AG04449 (cell line): ENCODE measurements at places on chromosomes 4 and X.

- DNase-seq: no peak
Observed at GRCh38 chr4:133355633-133356032, 206.5 kb downstream of the PCDH10 start.

- DNase-seq: no peak
Observed at GRCh38 chr4:139209470-139210063, 32.5 kb upstream of the ELF2 start.

DNA sequence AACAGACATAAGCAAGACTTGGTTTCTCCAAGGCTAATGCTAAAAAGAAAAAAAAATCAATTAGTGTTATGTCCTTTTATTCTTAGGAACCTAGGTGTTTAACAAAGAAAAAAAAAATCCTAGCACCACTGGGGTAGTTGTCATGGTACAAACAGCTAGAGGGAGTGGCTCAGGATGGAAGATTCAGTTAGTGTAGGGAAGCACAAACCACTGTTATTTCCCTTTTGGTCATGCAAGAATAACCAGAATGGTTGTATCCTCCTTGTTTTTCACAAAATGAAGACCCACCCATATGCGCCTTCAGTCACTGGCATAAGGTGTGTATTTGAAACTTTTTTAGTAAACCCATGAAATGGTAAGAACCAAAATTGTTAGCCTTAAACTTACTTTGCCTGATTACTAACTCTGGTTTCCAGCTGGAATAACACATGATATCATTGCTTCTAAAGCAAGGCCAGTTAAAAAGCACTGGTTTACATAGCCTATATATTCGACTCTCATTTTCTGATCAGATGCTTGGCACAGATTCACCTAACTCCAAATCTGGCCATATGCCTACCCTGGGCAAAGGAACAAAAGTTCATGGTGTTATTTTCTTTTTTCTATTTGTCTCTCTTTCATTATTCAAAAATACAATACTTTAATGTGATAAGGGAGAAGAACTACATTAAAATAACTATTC, 132.6 kb downstream of the SCFD2 start:
- no peak for DNase-seq

DNA sequence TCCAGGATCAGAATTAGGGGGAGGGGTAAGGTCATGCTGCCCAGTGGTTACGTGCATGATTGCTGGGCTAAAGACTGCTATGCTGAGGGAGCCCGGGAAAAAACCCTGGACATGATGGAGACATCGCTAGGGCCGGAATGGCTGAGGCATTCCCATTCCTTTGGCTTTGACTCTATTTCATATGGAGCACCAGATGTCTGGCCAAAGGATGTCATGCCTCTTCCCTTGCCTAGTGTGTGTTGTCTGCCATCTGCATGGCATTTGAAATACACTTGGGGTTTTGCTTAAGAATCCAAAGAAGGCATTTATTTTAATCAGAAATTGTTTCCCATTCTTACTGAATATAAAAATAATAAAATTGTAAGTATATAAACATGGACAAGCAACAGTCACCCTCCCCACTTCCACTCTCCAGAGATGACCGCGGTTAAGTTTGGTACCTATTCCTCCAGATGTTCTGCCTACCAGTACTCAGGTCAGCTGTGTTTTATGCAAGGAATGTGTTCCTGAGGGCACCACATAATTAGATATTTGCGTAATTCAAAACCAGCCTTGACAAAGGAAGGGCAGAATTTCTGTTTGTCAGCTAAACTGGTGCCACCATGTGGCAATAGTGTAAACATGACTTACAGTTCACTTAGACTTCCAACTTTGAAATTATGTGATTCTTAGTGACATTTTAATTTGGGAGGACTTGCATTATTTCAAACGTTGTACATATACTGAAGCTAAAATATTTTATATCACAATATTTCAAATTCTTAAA, 105.9 kb downstream of the CT47B1 start:
- DNase-seq: no peak

DNA sequence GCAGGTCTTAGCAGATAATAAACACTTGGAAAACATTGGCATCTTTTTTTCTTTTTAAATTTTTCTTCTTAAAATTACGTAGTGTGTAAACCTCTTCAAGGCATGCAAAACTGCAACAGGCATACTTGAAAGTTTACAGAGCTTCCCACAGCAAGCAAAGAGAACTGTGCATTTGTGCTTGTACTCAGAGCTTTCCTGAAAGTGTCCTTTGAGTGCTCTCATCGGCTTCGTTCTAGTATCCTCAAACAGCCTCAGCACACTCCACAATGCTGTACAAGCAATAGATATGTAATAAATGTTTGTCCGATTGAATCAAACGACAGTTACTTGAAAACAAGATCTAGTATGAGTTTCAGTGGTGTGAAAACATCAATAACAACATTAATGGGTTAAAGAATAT, 227.5 kb downstream of the PAPSS1 start:
- no peak for DNase-seq

DNA sequence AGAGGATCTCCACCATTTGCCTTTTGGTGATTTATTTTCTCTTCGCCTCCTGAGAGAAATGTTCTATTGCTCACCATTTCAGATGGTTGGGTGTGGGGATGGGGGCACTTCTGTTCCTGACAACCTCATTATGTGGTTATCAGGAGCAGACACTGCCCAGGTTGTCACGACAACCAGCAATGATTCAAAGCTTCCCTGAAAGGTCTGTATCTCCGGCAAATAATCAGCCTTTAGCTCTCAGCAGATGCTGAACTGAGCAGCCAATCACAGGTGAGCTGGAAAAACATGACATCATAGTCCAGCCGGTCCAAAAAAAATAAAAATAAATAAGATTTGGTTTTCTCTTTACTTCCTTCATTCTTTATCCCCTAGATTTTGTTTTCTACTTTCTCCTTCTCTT, 5.5 kb upstream of the PAK3 start:
- DNase-seq: no peak

GRCh38 chr4:5211282-5211839, 160.1 kb downstream of the STK32B start:
- no peak for DNase-seq

DNA sequence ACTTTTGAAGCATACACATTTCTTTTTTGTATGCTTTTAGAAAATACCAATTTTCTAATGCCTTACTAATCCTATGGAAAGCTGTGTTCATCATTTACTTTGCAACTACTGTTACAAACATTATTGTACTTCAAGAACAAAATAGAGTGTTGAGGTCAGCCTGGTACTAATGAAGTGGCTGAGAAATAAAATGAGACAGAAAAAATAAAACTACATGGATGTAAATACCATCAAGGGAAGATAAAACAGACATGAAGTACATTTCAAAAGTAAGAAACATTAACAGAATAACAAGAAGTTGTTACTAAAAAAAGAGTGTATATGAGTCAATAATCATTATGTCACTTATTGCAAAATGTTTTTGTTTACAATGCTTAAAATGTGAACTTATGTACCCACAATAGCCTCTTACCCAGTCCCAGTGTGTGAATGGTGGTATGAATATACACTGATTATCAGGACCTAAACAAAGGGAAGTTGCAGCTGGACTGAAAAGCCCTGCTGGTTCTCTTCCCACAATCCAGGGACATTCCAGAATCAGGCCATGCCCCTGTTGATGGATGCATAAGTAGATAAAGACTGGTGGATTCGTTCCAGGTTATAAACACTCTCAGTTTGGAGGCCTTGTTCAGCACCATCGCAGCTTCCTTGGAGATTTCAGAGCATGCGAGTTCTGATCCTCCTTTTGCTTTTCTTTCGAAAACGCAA, 2.4 kb upstream of the CSN3 start:
- DNase-seq: no peak

GRCh38 chr4:163171590-163171989, 4.9 kb upstream of the NAF1 start:
- no peak for DNase-seq

DNA sequence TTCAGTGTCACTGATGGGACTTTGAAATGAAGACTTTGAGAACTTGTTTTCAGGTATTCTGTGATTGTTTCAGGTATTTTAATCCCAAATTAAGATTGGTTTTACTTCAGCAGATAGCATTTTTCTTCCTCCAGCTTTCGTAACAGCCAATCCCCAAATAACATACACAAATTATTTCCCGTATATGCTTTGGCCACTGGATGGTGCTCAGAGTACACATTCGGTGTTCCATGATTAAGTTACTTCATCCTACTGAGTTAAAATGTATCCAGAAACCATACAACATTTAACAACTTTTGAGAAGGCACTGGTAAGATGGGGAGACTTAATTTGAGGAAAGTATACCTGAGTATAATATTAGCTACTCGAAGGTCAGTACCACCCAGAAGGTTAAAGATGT, 233.4 kb upstream of the FAM47A start:
- no peak for DNase-seq

DNA sequence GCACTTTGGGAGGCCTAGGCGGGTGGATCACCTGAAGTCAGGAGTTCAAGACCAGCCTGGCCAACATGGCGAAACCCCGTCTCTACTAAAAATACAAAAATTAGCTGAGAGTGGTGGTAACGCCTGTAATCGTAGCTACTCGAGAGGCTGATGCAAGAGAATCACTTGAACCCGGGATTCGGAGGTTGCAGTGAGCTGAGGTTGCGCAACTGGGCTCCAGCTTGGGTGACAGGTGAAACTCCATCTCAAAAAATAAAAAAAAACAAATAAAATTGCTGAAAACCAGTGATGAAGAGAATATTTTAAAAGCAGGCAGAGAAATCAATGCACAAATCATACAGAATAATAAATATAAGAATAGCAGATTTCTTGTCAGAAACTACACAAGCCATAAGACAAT, 129.3 kb downstream of the SLIT2 start:
- DNase-seq: no peak
